Psoas muscle (tissue), 8 donors: ENCODE measurements at places on chromosomes 1 and 21.

- H3K27me3 ChIP-seq: peaks cover 46% of the 10 kb centered on the region
- no peak overlapping the region for H3K4me3 ChIP-seq
- no peak for DNase-seq
- H3K36me3 ChIP-seq: no peaks in the 10 kb centered on the region
- H3K27ac ChIP-seq: no peak overlapping the region
- H3K4me1 ChIP-seq: no peaks in the 10 kb centered on the region
Measured at GRCh38 chr21:8989261-8989711, 1532.1 kb upstream of the TPTE start.

DNA sequence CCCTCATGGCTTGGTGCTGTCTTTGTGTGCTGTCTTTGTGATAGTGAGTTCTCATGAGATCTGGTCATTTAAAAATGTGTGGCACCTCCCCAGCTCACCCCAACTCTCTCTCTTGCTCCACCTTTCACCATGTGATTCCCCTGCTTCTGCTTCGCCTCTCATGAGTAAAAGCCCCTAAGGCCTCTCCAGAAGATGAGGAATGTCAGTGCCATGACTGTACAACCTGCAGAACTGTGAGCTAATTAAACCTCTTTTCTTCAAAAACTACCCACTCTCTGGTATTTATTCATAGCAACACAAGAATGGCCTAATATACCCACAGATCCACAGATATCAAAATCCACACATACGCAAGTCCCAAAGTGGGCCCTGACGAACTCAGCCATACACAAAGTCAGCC is 88.9 kb upstream of the PPP2R5A start:
- H3K27me3 ChIP-seq: no peaks in the 10 kb centered on the region
- no peak overlapping the region for H3K27ac ChIP-seq
- H3K36me3 ChIP-seq: no peaks in the 10 kb centered on the region
- no peak overlapping the region for H3K4me3 ChIP-seq
- DNase-seq: no peak

- H3K4me3 ChIP-seq: no peak overlapping the region
- peaks cover 59% of the 10 kb centered on the region for H3K36me3 ChIP-seq
- H3K4me1 ChIP-seq: no peaks in the 10 kb centered on the region
- DNase-seq: no peak
- H3K27ac ChIP-seq: no peak overlapping the region
Measured at GRCh38 chr1:175984057-175984812, 222.9 kb downstream of the COP1 start.

DNA sequence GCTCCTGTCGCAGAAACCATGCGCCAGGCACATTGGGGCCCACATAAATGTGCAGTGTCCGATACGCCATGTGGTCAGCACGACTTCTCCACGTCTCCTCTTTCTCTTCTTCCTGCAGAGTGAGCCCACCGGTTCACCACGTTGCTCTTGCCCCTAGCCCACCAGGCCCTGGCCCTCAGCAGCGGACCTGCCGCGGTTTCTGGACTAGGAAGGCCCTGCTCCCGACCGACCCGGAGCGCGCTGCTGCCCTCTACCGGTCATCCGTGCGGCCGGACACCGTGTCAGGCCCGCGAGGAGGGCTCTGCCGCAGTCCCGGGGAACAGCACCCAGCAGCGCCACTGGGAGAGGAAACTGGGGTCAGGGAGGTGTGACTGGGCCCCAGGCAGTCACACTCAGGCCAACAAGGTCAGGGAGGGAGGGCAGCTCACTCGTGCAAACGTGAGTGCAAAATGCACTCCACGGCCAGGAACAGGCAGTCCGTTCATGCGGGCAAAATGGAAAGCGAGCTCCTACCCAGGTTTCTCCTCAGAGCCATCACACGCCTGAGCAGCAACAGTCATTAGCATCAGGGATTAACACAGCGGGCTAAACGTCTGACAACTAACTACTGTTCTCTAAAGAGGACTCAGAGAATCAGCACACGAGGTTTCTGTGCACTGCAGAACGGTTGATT is 13.7 kb downstream of the TLR5 start:
- no peaks in the 10 kb centered on the region for H3K27me3 ChIP-seq
- H3K4me1 ChIP-seq: peaks cover 4% of the 10 kb centered on the region
- H3K27ac ChIP-seq: no peak overlapping the region
- H3K4me3 ChIP-seq: peak overlapping the region; percentile 26

DNA sequence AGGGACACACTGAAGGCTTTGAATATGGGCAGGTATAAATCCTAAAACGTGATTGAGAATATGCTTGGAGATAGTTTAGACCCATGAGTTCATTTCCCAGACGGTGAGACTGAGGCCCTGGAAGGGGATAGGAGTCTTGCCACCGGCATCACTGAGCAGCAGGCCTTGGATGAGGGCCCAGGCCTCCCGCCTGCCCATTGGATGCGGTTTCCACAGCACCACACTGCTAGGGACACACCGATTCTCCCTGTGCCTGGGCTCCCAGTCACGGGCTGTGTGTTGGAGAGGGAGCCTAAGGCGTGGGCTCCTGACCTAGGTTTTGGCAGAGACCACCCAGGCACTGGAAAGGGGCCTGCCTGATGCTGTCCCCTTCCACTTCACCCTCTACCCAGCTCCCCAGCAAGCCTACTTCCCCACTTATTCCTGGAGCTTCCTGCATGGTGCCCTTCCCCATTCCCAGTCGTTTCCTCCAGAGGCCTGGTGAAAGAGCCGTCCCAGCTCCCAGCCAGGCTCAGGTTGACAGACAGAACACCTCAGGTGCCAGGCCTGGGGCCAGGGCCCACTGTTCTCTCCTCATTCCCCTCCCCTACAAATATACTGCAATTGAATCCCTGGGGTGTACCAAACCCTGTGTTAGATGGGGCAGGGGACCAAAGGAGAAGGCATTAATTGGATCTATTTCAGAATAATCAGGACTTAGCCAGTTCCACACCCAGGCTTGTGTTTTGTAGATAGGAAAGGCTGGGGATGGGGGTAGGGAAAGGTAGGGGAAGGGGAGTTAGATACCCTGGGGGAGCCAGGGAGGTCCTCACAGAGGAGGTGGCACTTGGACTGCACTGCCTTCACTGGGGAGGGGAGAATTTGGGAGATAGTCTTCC is 3.4 kb downstream of the FOXO6 start:
- H3K27ac ChIP-seq: peak overlapping the region; percentile 46
- no peaks in the 10 kb centered on the region for H3K36me3 ChIP-seq
- peaks cover 38% of the 10 kb centered on the region for H3K4me1 ChIP-seq
- no peak for DNase-seq
- H3K27me3 ChIP-seq: no peaks in the 10 kb centered on the region

- peaks cover 8% of the 10 kb centered on the region for H3K36me3 ChIP-seq
- H3K4me1 ChIP-seq: no peaks in the 10 kb centered on the region
- DNase-seq: no peak
- H3K27ac ChIP-seq: no peak overlapping the region
- no peaks in the 10 kb centered on the region for H3K27me3 ChIP-seq
- no peak overlapping the region for H3K4me3 ChIP-seq
Measured at GRCh38 chr1:24465638-24466037, 37.0 kb upstream of the RCAN3 start.

DNA sequence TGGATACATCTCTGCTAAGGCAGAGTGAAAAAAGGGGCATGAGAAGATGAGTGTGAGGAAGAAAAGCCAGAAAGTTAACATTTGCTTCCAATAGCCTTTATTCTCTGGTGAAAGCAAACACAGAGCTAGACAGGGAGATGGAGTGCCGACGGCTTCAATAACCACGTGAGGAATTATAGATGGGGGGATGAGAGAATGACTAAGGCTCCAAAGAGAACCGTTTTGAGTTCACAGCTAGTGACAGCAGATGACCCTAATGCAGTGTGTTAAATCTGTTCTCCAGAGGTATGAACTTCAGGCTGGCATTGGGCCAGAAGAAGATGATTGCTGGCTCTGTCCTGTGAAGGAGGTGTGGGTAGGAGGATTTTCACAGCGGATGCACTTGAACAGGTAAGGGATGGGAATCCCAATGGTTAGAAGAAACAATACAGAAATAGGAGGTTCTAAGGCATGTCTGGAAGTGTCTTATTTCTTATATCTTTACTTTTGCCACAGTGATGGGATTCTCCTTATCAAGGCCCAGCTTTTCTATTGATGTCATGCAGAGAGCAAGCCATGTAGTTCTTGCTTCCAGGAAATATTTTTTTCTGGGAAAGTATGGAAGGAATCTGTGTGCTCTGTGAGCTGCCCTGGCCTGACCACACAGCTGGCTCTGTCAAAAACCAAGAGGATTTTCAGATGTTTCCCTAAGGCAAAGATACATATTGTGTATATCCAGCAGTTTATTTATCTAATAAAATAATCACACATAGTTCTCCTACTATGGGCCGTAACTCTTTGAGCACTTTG is 573.8 kb downstream of the LTN1 start:
- H3K4me1 ChIP-seq: no peaks in the 10 kb centered on the region
- no peak overlapping the region for H3K27ac ChIP-seq
- H3K27me3 ChIP-seq: no peaks in the 10 kb centered on the region
- H3K36me3 ChIP-seq: no peaks in the 10 kb centered on the region
- H3K4me3 ChIP-seq: no peak overlapping the region

DNA sequence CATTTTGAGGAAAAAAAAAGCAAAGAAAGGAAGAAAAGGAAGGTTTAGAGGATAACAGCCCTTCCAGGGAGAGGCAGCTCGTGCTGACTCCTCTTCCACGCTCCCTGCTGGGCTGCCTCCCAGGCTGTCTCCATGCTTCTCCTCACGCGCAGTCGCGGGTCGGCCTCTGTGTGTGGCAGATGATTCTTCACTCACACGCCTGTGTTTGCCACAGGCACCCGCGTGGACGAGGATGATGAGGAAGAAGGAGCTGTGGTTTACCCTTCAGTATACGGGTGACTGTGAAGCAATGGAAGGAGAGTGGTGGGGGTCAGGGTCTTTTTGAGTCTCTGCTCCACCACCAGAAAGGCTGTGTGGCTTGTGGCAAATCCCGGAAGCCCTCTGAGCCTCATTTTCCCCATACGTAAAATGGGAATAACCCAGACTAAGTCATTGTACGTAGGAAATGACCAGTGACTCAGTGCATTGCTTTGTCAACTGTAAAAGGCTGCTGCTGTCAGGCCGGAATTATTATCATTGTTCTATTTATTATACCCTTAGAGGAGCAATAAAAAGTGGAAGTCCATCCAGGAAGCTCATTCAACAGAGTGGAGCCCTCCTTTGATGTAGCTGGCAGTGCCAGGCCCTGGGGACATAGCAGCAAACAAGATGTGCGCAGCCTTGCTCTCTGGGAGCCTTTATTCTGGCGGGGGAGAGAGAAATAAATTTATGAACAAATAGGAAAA is 11.9 kb upstream of the SH2D2A start:
- no peak for DNase-seq
- no peaks in the 10 kb centered on the region for H3K27me3 ChIP-seq
- no peak overlapping the region for H3K4me3 ChIP-seq
- no peaks in the 10 kb centered on the region for H3K4me1 ChIP-seq
- H3K27ac ChIP-seq: no peak overlapping the region
- H3K36me3 ChIP-seq: no peaks in the 10 kb centered on the region

GRCh38 chr1:246503341-246503740 is 3.7 kb downstream of the SMYD3 start:
- DNase-seq: no peak
- no peaks in the 10 kb centered on the region for H3K36me3 ChIP-seq
- H3K27me3 ChIP-seq: no peaks in the 10 kb centered on the region
- peaks cover 4% of the 10 kb centered on the region for H3K4me1 ChIP-seq
- no peak overlapping the region for H3K4me3 ChIP-seq

DNA sequence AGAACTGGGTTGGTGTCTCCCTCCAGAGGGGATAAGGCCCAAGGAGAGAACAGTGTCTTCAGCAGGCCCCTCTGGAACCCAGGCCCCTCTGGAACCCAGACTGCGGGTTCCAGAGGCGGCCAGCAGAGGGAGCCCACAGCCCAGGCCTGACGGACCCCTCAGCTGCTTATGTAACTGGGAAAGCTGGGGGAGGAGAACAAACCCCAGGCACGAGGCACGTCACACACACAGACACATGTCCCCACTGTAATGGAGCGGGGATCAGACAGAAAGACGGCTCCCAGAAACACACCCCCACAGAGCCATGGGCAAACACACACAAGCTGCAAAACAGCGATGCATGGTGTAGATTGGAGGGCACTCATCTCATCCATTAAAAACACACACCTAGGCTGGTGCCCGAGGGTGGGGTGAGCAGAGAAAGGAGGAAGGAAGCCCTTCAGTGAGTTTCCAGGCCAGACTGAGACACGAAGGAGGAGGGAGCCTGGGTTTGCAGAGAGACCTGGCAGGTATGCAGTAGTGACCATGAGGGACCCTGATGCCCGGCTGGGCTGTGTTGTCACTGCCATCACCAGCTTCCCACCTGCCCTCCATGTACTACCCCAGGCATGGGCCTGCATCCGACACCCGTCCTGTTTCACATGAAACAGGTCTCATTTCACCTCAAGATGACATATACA is 2.8 kb upstream of the IGSF8 start:
- peak overlapping the region; percentile 22 for H3K4me3 ChIP-seq
- peak; percentile 89 for DNase-seq
- H3K36me3 ChIP-seq: no peaks in the 10 kb centered on the region
- peaks cover 35% of the 10 kb centered on the region for H3K4me1 ChIP-seq

- no peaks in the 10 kb centered on the region for H3K27me3 ChIP-seq
- H3K4me1 ChIP-seq: peaks cover 7% of the 10 kb centered on the region
- peak overlapping the region; percentile 76 for H3K27ac ChIP-seq
- peak; percentile 61 for DNase-seq
- peaks cover 20% of the 10 kb centered on the region for H3K36me3 ChIP-seq
- peak overlapping the region; percentile 83 for H3K4me3 ChIP-seq
Measured at GRCh38 chr1:112674986-112675727, 698 bp downstream of the MOV10 start.

- DNase-seq: no peak
- no peaks in the 10 kb centered on the region for H3K36me3 ChIP-seq
- H3K4me1 ChIP-seq: peaks cover 5% of the 10 kb centered on the region
- H3K27ac ChIP-seq: no peak overlapping the region
- H3K27me3 ChIP-seq: peaks cover 5% of the 10 kb centered on the region
Measured at GRCh38 chr21:45979651-45980050, 1.9 kb upstream of the COL6A1 start.

DNA sequence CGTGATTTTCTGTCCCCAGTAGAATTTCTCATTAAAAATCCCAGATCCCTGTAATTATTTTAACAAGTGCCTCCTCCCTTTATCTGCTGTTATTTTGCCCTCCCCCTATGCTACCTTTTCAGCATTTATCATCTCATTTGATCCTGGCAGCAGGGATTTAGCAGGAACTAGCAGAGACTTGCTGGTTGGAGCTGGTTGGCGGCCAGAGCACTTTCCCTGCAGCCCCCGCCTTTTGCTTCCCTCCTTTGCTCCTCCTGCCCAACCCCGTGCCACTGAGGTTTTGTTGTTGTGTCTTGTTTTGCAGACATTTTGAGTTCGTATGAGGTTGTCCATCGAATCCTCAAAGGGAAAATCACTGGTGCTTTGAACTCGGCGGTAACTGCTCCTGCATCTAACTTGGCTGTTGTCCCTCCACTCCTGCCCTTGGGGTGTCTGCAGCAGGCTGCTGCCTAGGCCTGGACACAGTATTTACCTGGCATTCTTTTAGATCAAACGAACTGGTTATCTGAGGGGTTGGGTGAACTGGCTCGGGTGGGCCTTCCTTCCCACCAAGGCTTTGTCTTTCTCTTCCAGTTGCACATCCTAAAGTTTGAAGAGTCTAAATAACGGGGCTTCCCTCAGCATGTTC is 11.2 kb downstream of the UBE2Q1 start:
- no peak overlapping the region for H3K4me3 ChIP-seq
- no peak for DNase-seq
- H3K36me3 ChIP-seq: peaks cover 24% of the 10 kb centered on the region
- no peak overlapping the region for H3K27ac ChIP-seq
- H3K27me3 ChIP-seq: no peaks in the 10 kb centered on the region
